Stimulated activated CD4-positive, alpha-beta T cell treated with anti-CD3 and anti-CD28 coated beads, TNF-alpha, amount 100 ng/mL, for 24 hours (primary cell): ENCODE measurements at places on chromosomes 5 and 9.
A peak's percentile ranks its signal among the peaks of the same experiment; 100 is the strongest.

GRCh38 chr5:61746831-61747575, 414.9 kb downstream of the ZSWIM6 start:
- DNase-seq = no peak

- no peak for DNase-seq
Measured at GRCh38 chr5:34521628-34522290, 134.4 kb upstream of the RAI14 start.

GRCh38 chr5:135609981-135610380, 31.2 kb upstream of the CXCL14 start:
- no peak for DNase-seq

DNA sequence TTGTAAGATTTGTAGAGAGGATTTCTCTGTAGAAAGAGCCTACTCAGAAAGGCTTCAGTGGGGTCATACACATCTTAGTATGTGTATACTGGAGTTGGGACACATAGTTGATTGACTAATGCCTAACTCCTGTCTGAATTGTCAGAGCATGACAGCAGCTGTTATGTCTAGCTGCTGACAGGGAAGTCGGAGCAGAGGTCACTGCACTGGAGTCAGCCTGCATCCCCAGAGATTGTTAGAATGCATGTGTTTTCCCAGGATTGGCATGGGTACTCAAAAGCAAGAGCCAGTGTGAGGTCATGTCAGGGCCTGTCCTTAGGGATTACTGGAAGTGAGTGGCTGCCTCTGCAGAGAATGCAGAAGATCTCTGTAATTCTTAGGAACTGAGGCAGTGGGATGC, 82.7 kb downstream of the ITGA1 start:
- no peak for DNase-seq

DNA sequence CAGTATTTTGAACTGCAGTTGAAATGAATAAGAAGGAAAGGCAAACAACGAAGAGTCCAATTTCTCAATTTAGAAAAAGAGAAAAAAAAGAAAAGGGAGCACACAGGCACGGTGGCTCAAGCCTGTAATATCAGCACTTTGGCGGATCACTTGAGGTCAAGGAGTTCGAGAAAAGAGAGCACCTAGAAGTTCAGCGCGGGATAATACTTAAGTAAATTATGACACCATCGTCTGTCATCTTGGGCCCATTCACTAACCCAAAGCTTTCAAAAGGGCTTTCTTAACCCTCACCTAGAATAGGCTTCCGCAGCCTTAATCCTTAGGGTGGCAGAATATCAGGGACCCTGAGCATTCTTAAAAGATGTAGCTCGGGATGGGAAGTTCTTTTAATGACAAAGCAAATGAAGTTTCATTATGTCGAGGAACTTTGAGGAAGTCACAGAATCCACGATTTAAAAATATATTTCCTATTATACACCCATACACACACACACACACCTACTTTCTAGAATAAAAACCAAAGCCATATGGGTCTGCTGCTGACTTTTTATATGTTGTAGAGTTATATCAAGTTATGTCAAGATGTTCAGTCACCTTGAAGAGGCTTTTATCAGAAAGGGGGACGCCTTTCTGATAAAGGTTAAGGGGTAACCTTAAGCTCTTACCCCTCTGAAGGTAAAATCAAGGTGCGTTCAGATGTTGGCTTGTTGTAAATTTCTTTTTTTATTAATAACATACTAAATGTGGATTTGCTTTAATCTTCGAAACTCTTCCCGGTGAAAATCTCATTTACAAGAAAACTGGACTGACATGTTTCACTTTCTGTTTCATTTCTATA, 602 bp upstream of the CD274 start:
- DNase-seq = no peak

- DNase-seq = peak; percentile 87
Measured at GRCh38 chr5:81301271-81302015, at the start of gene ZCCHC9. Gene ZCCHC9 (plus strand): TSS chr5:81301587. CDS start chr5:81304758, 3,171 bp downstream.

DNA sequence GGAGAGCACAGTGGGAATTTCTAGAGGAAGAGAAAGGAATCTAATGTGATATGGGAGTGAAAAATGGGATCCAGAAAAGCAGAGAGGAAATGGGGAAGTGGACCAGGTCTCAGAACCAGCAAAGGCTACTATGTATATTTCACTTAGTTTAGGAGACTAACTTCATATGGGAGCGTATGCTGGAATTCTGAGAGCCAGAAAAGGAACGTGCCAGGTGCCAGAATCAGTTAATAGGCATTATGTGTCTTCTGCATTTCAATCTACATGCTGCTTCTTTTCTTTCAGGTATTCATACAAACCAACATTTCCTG, 28.5 kb upstream of the IFNA14 start:
- DNase-seq = no peak

DNA sequence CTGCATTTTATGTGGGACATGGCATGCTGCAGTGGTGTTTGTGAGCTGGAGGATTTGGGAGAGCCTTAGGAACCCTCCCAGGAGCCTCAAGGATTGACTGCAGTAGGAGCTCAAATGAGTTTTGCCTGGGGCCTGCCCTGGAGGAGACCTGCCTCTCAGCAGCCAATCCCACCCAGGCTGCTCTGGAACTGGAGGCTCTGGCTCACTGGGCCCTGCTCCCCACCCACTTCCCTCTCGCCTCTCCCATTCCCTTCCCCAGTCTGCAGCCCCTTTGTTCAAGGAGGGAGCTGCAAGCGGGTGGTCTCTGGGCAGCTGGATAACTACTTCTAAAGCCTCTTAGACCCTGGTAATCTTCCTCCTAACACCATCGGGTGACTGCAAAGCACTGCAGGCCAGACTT, 24.2 kb downstream of the KCNIP1 start:
- no peak for DNase-seq
